Fibroblast of the conjunctiva (primary cell): ENCODE measurements at places on chromosomes 4 and X.

GRCh38 chrX:109475174-109475891 is 6.6 kb downstream of the GUCY2F start:
- peak; percentile 9 for DNase-seq

- DNase-seq = no peak
These were observed 333.8 kb upstream of the PCDH7 start for GRCh38 chr4:30386266-30386895.

DNA sequence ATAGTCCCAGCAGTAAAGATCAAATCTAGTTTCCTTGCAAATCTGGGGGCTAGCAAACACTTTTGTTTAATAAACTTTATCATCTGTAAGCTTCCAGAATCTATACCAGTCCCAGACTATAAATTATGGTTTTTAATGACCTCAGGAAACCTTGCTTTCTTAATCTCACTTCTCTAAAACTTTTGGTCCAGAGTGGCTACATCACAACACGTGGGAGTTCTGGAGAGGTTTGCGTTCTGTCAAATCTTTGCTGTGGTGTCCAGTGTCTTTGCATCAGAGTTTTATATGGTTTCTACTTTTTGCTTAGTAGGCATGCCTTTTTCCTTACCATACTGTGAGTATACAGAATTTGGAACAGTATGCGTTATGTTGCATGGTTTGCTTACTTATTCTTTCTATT is 193.9 kb downstream of the ANK2 start:
- DNase-seq = no peak

- peak; percentile 9 for DNase-seq
These were observed 26.6 kb upstream of the MAN2B2 start for GRCh38 chr4:6548201-6548881.

- no peak for DNase-seq
These were observed 423.0 kb upstream of the CNKSR2 start for GRCh38 chrX:20951016-20951810.

DNA sequence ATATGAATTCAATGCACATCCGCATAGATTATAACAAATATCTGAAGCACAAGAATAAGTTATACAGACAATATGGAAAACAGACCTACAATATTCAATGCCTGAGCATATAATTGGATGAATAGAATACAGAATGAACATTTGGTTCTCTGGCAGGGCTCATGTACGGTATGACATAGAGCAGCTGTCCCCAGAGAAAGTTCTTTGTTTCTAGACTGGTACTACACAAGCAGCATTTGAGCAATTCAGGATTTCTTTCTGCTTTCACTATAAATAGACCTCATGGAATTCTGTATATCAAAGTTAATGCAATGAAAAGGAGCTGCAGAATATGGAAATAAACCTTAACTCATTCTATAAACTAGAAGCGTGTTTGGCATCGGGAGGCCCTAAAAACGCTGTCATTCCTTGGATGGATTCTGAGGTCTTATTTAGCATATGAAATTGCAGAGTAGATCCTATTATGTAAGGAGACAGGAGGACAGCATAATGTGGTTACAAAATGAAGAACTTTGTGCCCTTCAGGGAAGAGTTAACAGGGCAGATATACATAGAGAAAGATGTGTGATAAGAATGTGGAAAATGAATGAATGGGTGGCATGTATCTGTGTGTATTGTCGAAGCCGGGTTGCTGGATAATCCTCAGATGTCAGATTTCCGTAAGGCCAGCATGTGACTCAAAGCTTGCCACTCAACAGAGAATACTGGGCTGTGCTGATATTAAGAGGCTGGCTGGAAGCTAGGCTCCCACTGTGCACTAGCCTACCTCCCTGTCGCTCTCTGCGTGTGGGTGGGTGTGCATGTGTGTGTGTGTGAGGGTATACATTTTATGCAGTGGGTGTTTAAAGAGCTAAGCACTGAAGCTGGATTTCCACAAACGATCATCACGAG is 103.3 kb upstream of the SLC4A4 start:
- no peak for DNase-seq
